ENCODE measurements at places on chromosomes 3 and 15.

- no peak for DNase-seq
Observed at GRCh38 chr15:96171853-96172296, 158.6 kb upstream of the NR2F2 start.

- no peak for DNase-seq
Observed at GRCh38 chr3:148659512-148659911, 38.2 kb upstream of the AGTR1 start.

DNA sequence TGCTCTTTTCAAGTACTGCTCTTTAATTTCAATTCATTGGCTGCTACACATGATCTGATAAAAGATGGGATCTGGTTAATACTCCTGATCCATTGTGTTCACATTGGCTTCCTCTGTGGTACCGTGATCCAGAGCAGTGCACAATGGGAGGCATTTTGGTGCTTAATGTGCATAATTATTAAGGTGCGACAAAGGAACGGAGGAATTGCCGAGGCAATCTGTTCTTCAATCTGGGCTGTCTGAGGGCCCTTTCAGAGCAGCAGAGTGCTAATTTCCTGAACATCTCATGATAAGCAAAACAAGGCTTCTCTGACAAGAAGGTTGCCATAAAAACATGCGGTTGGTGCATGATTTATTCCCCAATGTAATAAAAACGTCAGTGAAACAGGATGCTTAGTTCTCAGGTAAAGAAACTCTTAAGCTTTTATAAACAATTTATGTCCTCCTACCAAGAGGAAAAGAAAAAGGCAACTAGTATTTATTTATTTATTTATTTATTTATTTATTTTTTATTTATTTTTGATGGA, 64.0 kb upstream of the EPHA3 start:
- DNase-seq = no peak

GRCh38 chr3:120029749-120030148, 64.5 kb downstream of the GSK3B start:
- no peak for DNase-seq

GRCh38 chr3:127955728-127956127, 40.7 kb downstream of the KBTBD12 start:
- DNase-seq = no peak

DNA sequence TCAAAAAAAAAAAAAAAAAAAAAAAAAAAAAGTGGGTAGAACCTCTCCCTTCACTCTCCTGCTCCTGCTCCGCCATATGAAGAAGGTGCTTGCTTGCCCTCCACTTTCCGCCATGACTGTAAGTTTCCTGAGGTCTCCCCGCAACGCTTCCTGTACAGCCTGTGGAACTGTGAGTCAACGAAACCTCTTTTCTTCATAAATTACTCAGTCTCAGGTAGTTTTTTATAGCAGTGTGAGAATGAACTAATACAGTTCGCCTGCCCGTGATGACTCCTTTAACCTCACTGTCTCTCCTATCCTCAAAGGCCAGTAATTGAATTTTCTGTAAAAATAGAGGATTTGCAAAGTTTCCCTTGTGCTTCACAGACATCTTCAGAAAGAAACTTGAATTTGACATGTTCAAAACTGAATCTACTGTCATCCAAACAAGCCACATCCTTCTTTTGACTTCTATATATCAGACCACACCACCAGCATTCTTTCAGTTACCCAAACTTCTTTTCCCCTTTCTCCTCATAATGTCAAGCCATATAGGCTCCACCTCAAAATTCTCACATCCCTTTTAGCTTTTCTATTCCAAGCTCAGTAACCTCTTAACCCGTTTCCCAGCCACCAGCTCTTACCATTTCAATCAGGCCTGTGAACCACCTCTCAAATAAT, 44.3 kb downstream of the P2RY1 start:
- no peak for DNase-seq

GRCh38 chr3:161894657-161895056, 398.0 kb downstream of the OTOL1 start:
- DNase-seq = no peak

- no peak for DNase-seq
Observed at GRCh38 chr15:48800811-48801455, 9.9 kb downstream of the CEP152 start.

GRCh38 chr3:80338366-80338765, 570.6 kb upstream of the ROBO1 start:
- no peak for DNase-seq

DNA sequence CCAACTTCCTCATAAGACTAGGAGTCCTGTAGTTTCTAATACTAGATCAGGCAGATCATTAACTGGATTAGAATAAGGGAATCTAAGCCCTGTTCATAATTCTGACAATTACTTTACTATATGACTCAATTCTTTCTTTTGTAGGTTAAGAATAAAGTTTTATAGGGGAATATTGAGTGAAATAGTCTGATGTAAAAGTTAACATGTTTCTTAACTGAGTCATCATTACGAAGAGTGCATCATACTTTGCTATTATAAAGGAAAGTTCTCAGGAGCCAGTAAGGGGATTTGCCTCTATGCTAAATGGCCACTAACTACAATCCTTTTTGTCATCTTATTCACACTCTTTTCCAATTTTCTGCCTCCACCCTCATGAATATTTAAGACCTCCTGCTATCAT, 63.1 kb downstream of the POLQ start:
- DNase-seq = no peak

GRCh38 chr3:71088019-71088708, 495.4 kb downstream of the FOXP1 start:
- DNase-seq = no peak

- DNase-seq = no peak
Observed at GRCh38 chr3:128591738-128592426, 58.7 kb downstream of the RPN1 start.

- DNase-seq = no peak
Observed at GRCh38 chr3:177832880-177833279, 635.6 kb upstream of the TBL1XR1 start.

GRCh38 chr3:111621535-111621934, 26.4 kb upstream of the ZBED2 start:
- DNase-seq = no peak

DNA sequence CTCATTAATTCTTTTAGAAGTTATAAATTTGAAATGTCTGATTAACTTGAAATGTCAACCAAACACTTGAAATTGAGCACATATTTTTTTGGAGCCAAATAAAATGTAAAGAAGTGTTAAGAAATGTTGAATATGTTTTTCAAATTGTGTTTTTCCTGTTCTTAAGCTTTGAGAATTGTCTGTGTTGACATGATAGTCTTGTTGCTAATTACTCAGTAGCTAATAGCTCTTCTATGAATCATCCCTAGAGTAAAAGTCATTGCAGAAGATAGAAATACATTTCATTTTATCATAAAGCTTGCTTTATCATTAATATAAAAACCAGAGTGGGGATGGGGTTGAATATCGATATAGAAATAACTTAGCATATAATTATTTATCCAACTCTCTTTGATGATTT, 41.9 kb upstream of the ABHD10 start:
- DNase-seq = no peak

DNA sequence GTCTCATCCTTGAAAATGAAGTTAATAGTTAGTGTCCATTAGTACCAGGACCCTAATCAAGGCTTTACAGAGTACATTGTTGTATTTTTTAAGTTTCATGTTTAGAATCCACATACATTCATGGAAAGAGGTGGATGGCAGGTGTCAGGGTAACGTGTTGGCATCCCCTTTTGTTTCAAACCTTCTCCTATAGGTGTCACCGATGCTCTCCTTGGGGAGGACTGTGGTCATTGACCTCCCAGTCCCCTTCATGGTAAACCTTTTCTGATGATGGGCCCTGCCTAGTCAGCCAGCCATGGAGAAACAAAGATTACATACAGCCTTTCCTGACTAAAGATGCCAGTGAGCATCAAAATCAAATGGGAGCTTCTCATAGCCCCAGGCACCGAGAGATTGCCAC, 574.8 kb downstream of the AGBL1 start:
- DNase-seq = no peak

DNA sequence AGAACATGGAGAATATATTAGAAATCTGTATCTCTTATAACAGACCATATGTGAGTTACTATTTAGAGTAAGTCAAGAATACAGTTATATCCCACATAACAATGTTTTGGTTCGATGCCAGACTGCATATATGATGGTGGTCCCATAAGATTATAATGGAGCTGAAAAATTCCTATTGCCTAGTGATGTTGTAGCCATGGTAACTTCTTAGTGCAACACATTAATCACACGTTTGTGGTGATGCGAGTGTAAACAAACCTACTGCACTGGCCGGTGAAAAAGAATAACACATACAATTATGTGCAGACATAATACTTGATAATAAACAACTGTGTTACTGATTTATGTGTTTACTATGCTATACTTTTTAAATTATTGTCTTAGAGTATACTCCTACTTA, 69.8 kb upstream of the MNS1 start:
- no peak for DNase-seq

DNA sequence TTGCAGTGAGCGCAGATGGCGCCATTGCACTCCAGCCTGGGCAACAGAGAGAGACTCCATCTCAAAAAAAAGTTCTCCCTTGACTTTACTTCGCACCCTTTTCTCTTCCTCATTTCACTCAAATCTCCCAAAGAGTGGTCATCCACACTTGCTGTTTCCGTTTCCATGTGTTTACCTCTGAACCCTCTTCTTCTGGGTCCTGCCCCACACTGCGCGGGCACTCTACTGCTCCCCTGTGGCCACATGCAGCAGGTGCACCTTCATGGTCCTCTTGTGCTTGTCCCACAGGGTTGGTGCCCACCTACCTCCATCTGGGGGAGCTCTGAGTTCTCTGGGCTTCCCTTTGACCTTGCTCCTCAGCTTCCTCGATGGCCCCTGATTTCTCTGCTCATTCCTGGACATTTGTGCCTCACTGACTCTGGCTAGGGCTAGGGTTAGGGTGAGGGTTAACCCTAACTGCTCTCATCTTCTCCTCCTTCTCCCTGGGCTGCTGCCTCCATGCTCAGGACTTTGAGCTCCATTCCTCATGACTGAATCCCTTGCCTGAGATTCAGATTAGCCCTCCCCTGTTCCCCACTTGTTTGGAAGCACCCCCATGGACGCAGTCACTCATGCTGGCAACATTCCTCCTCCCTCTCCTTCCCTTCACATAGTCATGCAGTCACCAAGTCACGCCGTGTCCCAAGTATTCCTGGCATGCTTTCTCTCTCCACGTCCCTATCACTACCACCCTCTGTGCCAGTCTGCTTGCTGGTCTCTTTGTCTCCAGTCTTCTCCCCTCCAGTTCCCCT, 26.6 kb upstream of the KY start:
- DNase-seq = no peak

DNA sequence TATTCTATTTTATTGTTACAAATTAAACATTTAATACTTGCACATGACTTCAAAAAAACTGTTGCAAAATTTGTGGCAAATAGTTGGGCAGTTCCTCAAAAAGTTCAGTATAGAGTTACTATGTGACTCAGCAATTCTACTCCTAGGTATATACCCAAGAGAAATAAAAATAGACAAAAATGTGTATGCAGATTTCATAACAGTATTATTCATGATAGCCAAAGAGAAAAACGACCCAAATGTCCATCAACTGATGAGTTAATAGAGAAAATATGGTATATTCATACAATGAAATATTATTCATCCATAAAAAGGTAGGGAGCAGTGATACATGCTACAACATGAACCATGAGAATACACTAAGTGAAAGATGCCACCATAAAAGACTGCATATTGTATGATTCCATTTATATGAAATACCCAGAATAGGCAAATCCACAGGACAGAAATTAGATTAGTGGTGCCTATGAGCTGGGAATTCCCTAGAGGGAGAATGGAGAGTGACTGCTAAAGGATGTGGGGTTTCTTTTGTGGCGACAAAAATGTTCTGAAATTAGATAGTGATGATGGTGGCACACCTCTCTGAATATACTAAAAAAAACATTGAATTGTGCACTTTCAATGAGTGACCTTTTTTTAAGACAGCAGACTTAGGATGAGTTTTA, 31.6 kb upstream of the CLASP2 start:
- no peak for DNase-seq

- DNase-seq = no peak
Observed at GRCh38 chr15:60458721-60459120, 20.2 kb downstream of the ICE2 start.

GRCh38 chr3:184562878-184563560, 1.4 kb downstream of the EPHB3 start:
- no peak for DNase-seq

DNA sequence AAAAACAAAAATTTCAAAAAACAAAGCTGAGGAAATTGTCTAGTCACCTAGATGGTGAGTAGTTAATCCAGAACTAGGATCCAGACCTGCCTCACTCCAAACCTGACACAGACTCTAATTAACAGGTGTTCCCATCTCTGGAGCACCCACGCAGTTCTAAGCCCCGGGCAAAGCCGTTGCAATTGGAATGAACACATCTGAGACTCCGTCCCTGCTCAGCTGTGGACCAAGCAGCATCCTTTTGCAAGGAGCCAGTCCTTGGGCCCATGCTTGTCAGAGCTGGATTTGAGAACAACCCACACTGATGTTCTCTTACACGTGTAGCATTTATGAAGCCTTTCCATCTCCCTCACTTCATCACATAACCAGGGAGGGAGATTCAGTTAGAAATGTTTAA, 54.8 kb downstream of the LMCD1 start:
- no peak for DNase-seq

DNA sequence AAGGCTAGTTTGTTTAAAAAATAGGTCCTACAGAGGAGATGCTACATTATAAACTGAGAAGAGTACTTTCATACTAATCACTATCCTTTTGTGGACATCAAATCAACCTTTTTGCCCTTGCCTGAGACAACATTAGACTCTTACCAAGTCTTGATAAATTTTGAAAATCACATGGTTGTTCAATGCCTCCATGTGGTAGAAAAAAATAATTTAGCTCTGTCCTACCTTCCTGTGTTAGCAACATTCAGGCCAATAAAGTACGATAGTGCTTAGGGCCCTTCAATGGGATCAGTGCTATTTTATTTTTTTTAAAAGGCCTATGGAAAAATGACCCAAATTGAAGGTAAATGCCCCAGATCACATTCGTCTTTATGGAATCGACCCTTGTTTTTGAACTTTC, 5.0 kb upstream of the UBE2E1 start:
- no peak for DNase-seq

DNA sequence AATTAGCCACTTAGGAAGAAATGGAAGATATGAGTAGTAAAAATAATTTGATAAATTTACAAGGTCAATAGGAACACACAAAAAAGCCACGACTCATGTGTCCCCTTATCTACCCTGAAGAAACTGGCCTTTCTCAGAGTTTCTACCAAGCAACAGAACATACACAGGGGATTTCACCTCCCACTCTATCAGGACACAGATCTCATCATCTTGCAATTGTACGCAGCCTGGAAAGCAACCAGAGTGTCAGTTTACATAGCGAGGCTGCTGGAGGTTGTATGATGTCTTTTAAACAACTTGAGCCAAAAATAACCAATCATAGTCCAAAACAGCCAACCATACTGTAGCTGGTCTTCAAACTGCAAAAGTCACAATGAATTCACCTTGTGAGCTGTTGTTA, 19.7 kb upstream of the LMOD3 start:
- no peak for DNase-seq

DNA sequence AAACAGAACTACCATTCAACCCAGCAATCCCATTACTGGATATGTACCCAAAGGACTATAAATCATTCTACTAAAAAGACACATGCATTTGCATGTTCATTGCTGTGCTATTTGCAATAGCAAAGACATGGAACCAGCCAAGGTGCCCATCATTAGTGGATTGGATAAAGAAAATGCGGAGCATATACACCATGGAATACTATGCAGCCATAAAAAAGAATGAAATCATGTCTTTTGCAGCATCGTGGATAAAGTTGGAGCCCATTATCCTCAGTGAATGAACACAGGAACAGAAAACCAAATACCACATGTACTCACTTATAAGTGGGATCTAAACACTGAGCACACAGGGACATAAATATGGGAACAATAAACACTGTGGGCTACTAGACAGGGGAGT, 43.1 kb upstream of the TIMP4 start:
- no peak for DNase-seq

Measured in activated CD4-positive, alpha-beta T cell treated with anti-CD3 and anti-CD28 coated beads, Interleukin-2, amount 50 U/mL, for 24 hours (primary cell).